Endothelial cell of coronary artery (primary cell): ENCODE measurements at places on chromosomes 12 and 14. TPM values are rescaled to one million over a fixed set of nuclear protein-coding genes. Genes with fewer than 3 reads are reported as not detected.

Gene CDKL1
- total RNA-seq: 13.1 and 14.5 TPM in 2 replicates

Gene CCDC175
- total RNA-seq: not detected in 2 replicates

Gene RNF212B
- not detected in 2 replicates for total RNA-seq

Gene TMEM132C
- total RNA-seq: not detected in 2 replicates

Gene CMA1
- not detected in 2 replicates for total RNA-seq

Gene NRIP2
- not detected in 2 replicates for total RNA-seq

Gene TMEM179
- total RNA-seq: under 0.01 TPM in 1 of 2 replicates, not detected in the other

Gene KMT2D
- total RNA-seq: 36.2 and 58.5 TPM in 2 replicates

Gene KCNH3
- total RNA-seq: under 0.01 and 0.09 TPM in 2 replicates

Gene HHIPL1
- total RNA-seq: 2.0 and 4.4 TPM in 2 replicates

Gene AGAP2
- total RNA-seq: under 0.01 and 0.09 TPM in 2 replicates

Gene SERPINA1
- total RNA-seq: not detected in 2 replicates

Gene HOXC4
- total RNA-seq: not detected in 2 replicates

Gene ZDHHC22
- total RNA-seq: 0.09 TPM in 1 of 2 replicates, not detected in the other

Gene LGMN
- 55.9 and 91.0 TPM in 2 replicates for total RNA-seq

Gene ZBTB42
- 3.5 and 4.7 TPM in 2 replicates for total RNA-seq

Gene PTHLH
- 1.8 and 2.0 TPM in 2 replicates for total RNA-seq

Gene ZFHX2
- 0.27 and 0.38 TPM in 2 replicates for total RNA-seq

Gene MFAP5
- total RNA-seq: under 0.01 and 1.0 TPM in 2 replicates

Gene OR2AP1
- total RNA-seq: not detected in 2 replicates

Gene MIPOL1
- total RNA-seq: 17.5 and 18.2 TPM in 2 replicates

Gene TCHP
- total RNA-seq: 10.7 and 12.5 TPM in 2 replicates

Gene NDRG2
- total RNA-seq: 0.09 TPM in 1 of 2 replicates, not detected in the other

Gene LDHB
- total RNA-seq: 739 and 748 TPM in 2 replicates

Gene MIP
- not detected in 2 replicates for total RNA-seq

Gene RAD9B
- total RNA-seq: 0.38 and 0.45 TPM in 2 replicates

Gene CCDC197
- not detected in 2 replicates for total RNA-seq

Gene ANO4
- total RNA-seq: under 0.01 and 0.94 TPM in 2 replicates

Gene SLC6A13
- 0.09 TPM in 2 replicates for total RNA-seq

Gene INHBC
- total RNA-seq: not detected in 2 replicates

Gene PA2G4
- 192 and 236 TPM in 2 replicates for total RNA-seq

Gene CCDC196
- not detected in 2 replicates for total RNA-seq

Gene KRT72
- not detected in 2 replicates for total RNA-seq

Gene PTCSC3
- not detected in 2 replicates for total RNA-seq

Gene ULK1
- 6.3 and 15.2 TPM in 2 replicates for total RNA-seq

Gene CCDC88C
- total RNA-seq: 25.3 and 27.3 TPM in 2 replicates

Gene FAM222A
- total RNA-seq: 0.27 and 0.38 TPM in 2 replicates
